Right ventricle myocardium superior (tissue), 1 donor: ENCODE measurements at places on chromosomes 12 and 14.

GRCh38 chr12:83664650-83665049 lies 977.9 kb downstream of the TMTC2 start:
- no peak for DNase-seq

DNA sequence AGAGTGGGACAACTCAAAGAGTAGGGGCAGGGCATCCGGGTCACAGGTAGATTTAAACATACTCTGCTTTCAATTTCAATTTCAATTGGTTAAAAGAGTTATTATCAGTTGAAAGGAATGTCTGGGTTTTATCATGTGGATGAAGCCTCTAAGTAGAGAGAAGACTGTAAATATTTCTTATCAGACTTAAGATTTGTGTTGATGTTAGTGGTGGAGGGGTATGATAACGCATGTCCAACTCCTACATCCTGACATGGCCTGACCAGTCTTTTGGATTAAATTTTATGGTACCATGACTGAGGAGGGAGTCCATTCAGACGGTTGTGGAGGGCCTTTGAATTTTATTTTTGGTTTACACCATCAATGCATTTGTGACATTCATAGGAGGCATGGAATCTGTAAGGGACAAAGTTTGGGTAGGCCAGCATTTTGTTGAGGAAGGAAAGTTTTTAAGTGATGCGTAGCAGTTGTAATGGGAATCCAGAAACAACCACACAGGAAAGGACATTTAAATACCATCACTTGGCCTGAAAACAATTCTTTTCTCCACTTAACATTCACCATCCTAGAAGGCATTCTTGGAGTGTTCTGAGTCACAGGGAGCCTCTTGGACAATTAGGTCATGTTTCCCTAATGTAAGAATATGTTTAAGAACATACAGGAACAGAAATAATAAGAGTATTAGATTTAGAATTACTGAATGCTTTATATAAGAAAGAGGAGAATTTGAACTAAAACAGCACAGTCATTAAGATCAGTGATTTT lies 371.9 kb downstream of the ATP23 start:
- DNase-seq, result no peak

GRCh38 chr14:79749065-79749464 lies 462.2 kb downstream of the DIO2 start:
- DNase-seq, result no peak

GRCh38 chr12:6390084-6390799 lies 6.3 kb downstream of the LTBR start:
- DNase-seq, result no peak

- no peak for DNase-seq
Observed at GRCh38 chr14:24978862-24979724, 70.9 kb downstream of the STXBP6 start.

DNA sequence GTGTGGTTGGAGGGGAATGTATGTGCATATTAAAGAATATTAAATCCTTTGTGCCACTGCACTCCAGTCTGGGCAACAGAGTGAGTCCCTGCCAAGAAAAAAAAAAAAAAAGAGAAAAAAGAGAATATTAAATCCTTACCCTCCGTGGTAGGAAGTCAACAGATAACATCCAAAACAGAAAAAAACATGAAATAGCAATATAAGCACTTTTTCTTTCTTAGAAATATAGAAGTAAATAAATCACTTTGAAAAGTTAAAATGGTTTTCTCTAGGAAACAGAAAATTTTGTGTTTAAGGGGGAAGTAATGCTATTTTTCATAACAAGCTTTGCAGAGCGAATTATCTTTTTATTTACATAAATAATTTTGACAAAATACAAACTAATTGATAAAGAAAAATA lies 17.6 kb downstream of the SOS2 start:
- no peak for DNase-seq

DNA sequence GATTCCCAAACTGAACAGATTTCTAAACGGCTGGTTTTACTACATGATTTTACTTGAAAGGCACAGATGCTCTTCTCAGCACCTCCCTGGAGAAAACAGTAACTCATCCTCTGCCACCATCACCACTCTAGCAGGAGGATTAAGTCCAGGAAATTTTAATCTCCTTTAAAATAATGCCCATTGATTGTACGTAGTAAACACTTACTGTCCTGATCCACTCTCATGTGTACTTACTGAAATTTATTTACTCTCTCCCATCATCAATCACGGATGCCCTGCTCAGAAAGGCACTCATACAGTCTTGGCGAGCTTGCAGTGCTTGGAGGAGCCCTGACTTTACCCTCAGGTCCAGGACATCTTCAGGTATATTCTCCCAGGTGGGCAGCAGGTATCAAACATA lies 239.8 kb upstream of the EGLN3 start:
- no peak for DNase-seq

- no peak for DNase-seq
Observed at GRCh38 chr14:38107216-38107631, 100.5 kb upstream of the SSTR1 start.

DNA sequence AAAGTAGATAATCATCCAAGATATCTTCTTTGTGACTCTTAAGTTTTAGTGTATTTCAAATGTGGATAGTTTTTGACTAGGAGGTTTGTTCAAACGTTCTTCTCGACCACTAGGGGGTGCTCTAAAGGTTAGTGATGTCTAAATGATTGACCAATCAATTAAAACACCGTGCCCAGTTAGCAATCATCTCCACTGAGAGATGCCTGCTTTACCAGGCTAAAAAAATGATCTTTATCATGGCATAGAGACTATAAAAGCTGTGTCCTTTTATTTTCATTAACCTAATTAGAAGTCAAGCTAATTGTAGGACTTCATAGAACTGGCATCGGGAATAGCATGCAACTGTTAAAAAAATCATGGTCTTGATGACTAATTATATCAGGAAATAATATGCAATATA lies 153.9 kb downstream of the PRKCH start:
- DNase-seq, result no peak

GRCh38 chr14:71654810-71655209 lies 277.4 kb upstream of the RGS6 start:
- no peak for DNase-seq

DNA sequence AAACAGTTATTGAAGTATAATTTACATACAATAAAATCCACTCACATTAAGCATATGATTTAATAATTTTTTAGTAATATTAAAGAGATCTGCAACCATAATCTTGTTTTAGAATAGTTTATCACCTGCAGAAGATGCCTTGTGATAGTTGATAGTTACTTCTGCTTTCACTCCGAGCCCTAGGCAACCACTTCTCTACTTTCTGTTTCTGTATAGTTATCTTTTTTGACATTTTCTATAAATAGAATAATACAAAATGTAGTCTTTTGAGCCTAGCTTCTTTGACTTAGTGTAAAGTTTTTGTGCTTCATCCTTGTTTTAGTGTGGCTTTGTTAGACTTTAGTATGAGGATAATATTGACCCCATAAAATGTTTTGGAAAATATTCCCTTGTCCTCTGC lies 111.0 kb downstream of the MNAT1 start:
- DNase-seq, result no peak

DNA sequence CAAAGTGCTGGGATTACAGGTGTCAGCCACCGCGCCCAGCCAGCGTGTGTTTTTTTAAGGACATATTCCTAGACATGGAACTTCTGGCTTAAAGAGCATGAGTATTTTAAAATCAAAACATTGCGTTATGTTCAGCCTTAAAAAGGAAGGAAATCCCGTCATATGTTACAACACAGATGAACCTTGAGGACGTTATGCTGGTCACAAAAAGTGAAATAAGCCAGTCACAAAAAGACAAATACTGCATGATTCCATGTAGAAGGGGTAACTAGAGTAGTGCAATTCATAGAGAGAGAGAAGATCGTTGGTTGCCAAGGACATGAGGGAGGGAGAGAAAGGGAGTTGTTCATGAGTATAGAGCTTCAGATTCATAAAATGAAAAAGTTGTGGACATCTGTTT lies 53.9 kb downstream of the ACACB start:
- DNase-seq, result no peak

DNA sequence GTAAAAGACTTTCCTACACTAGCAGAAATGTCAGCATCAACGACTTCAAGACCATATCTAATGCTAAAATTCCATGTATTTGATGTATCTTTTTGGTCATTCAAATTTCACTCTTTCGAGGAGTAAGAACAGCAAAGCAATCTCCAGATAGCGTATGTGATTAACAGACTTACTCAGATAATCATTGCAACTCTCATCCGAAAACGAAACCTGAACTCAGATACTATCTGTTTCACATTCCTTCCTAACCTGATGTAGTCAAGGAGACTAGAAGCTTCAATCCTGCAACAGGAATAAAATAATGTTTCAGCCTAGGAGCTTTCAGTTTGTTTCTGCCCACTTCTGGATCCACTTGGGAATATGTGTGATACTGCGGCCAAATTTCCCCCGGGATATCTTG lies 286.3 kb downstream of the NUAK1 start:
- no peak for DNase-seq

DNA sequence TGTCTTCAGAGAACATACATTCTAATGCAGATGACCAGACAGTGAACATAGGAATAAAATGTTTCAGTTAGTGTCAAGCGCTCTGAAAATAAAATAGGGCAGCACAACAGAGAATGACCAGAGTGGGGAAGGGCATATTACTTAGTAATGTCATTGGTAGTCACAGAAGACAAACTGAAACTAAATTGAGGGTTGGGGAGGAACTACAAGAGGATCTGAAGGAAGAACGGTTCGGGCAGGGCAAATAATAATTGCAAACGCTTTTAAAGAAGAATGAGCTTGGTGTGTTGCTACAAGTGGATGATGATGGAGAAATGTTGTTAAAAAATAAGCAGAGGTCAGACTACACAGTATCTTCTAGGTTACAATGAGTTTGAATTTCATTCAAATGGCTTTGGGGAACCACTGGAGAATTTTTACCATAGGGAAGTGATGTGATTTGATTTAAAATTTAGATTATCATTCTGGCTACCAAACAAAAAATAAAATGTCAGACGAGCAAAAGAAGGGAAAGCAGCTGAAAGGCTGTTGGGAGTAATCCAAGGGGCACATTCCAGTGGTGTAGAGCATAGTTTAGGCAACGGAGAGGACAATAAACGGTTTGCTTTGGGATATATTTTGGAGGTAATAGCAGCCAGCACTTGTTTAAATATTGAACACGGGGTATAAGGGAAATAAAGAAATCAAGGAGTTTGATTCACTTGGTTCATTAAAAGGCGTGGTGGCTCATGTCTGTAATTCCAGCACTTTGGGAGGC lies 56.3 kb upstream of the SLC6A13 start:
- no peak for DNase-seq

DNA sequence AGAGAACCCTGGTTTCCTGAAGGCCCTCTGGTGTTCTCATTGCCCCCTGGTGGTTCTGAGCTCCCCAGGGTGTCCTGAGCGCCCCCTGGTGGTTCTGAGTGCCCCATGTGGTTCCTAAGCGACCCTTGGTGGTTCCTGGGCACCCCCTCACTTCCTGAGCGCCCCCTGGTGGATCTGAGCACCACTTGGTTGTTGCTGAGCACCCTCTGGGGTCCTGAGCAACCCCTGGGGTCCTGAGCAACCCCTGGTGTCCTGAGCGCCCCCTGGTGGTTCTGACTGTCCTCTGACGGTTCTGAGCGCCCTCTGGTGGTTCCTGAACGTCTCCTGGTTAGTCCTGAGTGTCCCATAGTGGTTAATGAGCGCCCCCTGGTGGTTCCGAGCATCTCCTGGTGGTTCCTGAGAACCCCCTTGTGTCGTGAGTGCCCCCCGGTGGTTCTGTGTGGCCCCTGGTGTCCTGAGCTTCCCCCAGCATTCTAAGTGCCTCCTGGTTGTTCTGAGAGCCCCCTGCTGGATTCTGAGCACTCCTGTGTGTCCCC lies 568.3 kb downstream of the TMEM121 start:
- no peak for DNase-seq

DNA sequence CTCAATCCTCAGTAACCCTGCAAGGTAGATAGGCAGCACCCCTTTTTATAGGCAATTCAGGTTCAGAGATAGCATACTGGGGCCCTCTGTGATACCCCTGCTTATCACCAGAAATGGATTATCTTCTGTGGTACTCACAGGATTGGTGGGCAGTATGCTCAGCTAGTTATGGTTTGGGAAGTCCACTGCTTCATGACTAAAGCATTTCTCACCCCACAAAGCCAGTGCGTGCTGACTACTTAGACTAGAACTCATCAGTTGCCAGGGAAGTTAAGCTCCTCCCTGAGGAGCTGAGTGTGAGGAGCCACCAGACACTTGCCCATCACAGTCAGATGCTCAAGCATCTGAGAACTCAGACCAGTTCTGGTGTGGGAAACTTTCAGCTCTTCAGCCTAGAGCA lies 76.3 kb downstream of the SCAF11 start:
- DNase-seq, result no peak

GRCh38 chr12:43123461-43123860 lies 428.5 kb downstream of the ADAMTS20 start:
- DNase-seq, result no peak

- DNase-seq, result no peak
Observed at GRCh38 chr14:30482276-30482675, 76.7 kb upstream of the G2E3 start.

GRCh38 chr14:23512156-23512555 lies 39.4 kb downstream of the ZFHX2 start:
- DNase-seq, result no peak

DNA sequence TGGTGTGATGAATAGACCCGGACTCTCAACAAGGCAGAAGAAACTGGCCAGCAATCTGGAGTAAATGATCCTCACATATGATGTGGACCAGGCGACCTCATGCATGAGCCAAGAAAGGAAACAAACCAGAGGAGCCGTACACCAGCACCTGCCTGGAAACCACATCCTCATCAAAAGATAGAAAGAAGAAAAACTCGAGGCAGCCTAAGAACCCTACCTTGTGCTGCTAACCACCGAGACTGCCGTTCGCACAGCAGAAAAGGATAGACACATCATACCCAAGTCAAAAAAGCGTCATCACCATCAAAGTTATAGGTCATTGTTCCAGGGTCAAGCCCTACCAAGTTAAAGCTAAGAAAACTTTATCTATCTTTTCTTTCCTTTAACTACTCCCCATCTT lies 66.7 kb downstream of the RESF1 start:
- DNase-seq, result no peak

GRCh38 chr12:107515446-107515958 lies 170.1 kb upstream of the PWP1 start:
- peak; percentile 62 for DNase-seq

DNA sequence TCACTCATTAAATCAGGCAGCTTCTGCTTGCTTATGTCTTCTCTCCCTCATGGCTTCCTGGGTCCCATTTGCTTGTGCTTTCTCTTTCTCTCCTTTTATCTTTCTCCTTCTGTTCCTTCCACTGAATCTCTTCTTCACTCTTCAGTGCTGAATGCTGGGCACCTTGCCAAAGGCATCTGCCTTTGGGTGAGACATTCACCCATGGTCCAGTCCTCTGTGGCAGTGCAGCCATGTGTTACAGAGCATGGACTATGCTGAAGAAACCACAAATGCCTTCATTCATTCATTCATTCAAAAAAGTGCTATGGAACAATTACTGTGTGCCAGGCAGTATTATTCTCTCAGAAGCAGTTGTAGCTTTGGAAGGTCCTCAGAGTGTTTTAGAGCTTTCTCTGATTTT lies 344.4 kb upstream of the STXBP6 start:
- DNase-seq, result no peak

- DNase-seq, result no peak
Observed at GRCh38 chr12:59940631-59941342, 345.0 kb downstream of the SLC16A7 start.
